ENCODE measurements at places on chromosomes 4 and X.

DNA sequence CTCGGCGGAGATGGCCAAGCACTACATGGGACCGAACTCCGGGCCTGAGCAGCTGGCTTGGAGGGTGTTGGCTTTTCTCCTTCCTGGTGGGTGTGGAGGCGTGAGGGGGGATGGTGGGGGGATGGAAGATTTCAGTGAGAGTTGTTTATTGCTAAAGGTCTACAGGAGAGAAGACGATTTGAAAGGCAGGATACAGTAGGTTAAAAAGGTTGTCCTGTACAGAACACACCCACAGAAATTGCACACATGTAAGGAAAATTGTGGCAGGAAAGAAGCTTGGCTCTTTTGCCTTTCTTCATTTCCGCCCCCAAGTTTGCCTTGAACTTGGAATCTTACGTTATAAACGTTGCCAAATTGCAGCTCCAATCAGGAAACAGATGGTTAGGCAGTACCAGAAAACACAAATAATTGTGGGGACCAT is 74.1 kb upstream of the STOX2 start:
- no peak for DNase-seq

DNA sequence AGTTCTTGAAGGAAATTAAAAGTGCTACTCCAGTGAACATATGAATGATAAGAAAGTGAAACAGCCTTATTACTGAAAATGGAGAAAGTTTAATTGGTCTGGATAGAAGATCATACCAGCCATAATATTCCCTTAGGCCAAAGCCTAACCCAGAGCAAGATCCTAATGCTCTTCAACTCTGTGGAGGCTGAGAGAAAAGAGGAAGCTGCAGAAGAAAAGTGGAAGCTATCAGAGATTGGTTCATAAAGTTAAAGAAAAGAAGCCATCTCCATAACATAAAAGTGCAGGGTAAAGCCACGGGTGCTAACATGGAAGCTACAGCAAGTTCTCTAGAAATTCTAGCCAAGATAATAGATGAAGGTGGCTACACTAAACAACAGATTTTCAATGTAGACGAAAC is 85.5 kb upstream of the ATOH1 start:
- DNase-seq, result no peak

GRCh38 chr4:54780149-54780495 is 122.4 kb downstream of the KIT start:
- DNase-seq, result no peak

GRCh38 chr4:183798301-183799253 is 106.5 kb upstream of the STOX2 start:
- no peak for DNase-seq

- no peak for DNase-seq
Observed at GRCh38 chr4:75087865-75088264, 154.9 kb downstream of the PARM1 start.

DNA sequence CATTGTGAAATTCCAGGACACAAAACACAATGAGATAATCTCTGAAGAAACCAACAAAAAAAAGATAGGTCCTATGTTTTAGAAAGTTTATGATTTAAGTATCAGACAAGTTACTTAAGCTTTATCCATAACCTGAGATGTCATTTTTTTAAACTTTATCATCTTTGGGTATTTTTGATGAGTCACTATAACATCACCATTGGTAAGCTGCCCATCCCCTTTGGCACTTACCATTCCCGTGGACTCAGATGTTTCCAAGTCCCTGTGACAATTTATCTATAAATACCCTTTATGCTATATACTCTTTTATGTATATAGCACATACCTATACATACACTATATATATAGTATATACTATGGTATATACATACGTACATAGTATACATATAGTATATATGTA is 198.9 kb upstream of the GEMIN8 start:
- DNase-seq, result no peak

DNA sequence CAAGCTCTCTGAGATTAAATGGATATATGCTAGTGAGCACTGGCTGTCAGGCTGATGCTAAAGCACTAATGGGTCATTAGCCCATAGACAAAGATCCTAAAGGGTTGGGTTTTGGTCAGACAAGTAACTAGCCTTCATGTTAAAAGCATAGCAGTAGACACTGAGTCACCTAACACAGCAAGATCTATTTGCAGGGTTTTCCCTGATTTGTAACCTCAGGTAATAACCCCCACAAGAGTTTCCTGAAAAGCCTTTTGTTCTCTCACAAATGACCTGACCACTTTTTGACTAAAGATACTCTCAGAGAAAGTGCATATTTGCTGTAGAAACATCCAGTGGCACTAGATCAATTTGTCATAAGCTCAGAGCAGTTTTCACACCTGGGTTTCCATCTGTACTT is 251.1 kb upstream of the TEX13A start:
- DNase-seq, result no peak

DNA sequence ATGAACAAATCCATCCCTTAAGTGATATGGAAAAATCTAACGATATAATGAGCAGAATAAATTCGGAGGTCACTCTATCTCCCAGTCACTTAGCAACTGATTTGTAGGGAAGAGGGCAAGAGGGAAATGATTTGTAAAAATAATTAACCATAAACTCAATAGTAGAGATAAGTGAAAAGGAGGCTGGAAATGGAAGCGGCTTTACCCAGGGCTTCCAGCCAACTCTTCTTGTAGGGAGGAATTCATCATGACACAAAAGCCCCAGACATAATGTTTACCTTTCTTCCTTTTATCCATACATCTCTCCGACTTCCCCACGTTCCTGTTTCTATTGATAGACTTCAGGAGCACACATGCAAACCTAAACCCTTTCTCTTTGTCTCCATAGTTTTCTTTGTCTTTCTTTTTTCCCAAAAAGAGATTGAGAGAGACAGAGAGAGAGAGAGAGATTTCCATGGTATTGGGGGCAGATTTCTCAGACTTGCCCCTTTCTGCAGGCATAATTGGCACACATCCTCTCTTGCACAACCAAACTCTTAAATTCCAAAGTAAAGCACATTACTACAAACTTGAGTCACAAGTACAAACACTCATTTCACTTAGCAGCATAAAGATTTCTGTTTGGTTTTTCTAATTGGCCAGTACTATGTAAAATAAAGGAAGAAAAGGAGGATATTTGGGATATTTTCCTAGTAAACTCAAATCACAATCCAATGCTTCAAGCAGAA is 140.9 kb downstream of the MAPK10 start:
- DNase-seq, result no peak

DNA sequence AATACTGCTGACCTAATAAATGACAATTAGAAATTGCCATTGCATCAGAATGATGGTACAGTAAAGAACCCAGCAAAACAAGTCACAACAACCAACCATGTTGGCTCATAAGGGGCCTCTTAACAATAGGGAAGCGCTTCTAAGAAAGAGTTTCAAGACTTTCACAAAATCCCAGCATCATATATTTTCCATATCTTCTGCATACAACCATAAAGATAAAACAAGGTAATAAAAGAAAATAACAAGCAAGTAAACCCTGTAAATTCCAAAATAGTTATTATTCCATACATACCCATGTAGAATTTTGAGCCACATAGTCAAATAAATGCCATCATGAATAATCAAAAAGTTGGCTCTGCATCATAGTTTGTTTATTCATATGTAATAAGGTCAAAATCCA is 8.2 kb downstream of the SLC10A7 start:
- no peak for DNase-seq

All from NCI-H2171 treated with DMSO at 0.1 percent for 48 hours (cell line).